Transverse colon (tissue), 4 donors: ENCODE measurements at places on chromosomes 2 and 18. TPM values are rescaled to one million over a fixed set of nuclear protein-coding genes. Genes with fewer than 3 reads are reported as not detected.

DNA sequence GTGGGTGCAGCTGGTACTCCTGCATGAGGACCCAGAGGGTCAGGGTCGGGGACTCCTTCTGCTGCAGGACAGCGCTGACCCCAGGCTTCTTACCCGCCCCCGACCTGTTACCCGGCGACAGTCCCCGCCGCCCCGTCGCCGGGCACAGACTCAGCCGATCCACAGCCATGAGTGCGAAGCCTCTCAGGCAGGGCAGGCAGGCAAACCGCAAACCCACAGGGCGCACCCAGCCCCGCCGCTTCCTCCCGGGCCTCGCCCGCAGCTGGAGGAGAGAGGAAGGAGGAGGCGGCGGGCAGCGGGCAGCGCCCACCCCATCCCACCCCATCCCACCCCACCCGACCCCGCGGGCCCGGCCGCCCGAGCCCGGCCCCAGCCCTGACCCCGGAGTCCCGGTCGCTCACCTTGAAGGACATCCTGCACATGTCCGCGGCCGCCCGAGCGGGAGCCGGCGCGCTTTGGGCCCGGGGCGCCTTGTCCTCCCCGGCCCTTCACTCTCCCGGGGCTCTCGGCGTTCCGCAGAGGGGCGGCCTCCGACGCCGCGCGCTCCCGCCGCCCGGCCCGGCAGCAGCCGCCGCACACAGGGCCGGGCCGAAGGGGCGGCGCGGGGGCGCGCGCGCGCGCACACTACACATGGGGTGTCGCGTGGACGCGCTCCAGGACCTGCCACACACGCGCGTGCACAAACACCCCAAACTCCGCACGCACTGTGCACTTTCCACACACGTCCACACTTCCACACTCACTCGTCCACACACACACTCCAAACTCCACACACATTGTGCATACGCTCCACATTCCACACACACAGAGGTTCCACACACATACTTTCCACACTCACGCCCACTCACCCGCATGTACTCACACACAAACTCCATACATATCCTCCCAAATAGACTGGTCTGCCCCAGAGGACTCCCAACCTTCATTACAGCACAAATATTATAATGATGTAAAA, at the start of gene ANKRD29:
TSS of gene ANKRD29 (minus strand) at position 603 of the 955 bp plus-strand sequence. CDS start at position 422, 181 bp downstream.
- peak; percentile 44 for DNase-seq

DNA sequence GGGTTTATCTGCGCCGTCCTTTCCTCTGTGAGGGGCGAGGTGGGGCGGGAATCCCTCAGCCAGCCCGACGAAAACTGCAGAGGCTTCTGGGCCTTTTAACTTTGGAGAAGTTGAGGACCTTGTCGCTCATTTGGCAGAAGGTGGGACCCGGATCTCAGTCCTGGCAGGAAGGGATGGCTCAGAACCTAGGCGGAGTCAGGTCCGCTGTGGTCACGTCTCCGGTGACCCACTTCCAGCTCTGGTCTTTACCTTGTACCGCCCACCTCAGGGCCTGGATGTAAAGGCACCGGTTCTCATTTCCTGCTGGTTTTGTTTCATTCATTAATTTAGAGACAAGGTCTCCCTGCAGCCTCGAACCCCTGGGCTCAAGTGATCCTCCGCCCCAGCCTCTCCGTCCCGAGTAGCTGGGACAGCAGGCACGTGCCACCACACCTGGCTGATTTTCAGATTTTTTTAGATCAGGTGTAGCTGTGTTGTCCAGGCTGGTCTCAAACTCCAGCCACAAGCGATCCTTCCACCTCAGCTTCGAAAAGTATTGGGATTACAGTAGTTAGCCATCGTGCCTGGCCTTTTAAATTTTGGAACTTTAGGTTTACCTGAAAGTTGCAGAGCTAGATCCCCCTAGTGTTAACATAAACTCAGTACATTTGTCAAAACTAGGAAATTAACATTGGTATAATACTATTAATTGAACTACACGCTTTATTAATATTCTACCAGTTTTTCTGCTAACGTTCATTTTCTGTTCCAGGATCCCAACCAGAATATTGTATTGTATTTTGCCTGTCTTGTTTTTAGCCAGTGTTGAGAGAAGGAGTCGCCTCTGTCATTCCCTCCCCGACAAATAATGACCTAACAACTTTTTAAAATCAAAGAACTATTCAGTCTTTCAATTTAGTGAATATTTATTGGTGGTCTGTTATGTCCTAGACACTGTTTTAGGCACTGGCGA, 852 bp downstream of the POLI start:
- peak; percentile 66 for DNase-seq

- no peak for DNase-seq
These were observed 250.3 kb downstream of the ERBB4 start for GRCh38 chr2:212288308-212288707.

GNAL gene
- 2.9 TPM for total RNA-seq

- no peak for DNase-seq
These were observed 110.0 kb upstream of the STPG4 start for GRCh38 chr2:47265158-47265557.

SCN7A gene
- 13.8 TPM for total RNA-seq

- DNase-seq: no peak
These were observed 623.1 kb downstream of the TSN start for GRCh38 chr2:122378521-122378920.

DNA sequence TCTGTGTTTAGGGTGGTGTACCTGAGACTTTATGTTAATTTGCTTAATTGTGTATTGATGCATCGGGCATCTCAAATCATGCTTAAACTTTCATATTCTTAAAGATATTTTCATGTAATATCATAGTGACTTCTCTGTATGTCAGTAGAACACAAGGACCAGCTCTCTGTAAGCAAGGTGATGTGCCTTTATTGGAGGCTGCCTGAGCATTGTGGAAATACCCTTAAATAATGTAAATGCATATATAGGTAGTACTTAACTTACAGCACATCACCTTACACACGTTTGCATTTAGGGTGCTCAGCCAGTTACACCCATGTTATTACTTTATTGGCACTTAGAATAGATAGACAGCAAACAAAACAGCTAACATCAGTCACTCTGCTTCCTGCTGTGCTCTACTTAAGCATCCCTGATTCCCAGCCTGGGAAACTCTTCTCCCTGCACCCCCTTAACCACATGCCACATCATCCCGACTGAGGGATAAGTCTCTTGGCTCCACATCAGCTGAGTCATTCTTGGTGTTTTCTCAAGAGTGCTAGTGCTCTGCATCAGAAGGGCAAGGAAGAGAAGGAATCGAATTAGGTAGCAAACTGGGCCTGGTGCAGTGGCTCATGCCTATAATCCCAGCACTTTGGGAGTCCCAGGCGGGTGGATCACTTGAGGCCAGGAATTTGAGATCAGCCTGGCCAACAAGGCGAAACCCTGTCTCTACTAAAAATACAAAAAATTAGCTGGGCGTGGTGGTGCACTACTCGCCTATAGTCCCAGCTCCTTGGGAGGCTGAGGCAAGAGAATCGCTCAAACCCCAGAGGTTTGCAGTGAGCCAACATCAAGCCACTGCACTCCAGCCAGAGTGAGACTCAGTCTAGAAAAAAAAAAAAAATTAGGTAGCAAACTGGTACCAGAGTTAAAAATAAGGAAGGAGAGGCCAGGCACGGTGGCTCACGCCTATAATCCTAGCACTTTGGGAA, 108.7 kb downstream of the MAP3K20 start:
- peak; percentile 35 for DNase-seq

- DNase-seq: peak; percentile 27
These were observed 429 bp downstream of the C2orf76 start for GRCh38 chr2:119366161-119366648.

DNA sequence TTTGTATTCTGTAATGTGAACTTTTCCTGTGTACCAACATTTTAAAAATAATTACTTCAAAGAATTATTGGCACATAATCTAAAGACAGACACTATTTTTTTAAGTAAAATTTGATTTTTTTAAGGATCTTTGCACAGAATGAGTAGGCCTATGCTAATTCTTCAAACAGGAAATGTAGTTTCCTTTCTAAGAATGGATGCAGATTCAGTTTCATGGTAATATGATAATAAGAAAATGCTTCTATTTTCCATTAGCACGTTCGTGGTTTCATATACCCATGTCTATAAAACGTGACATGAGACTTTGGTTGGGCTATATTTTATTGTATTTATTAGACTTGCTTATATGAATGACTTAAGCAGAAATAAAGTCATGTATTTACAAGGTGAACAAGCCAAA, 191.8 kb upstream of the RBBP8 start:
- no peak for DNase-seq

- no peak for DNase-seq
These were observed 5.1 kb upstream of the CETN1 start for GRCh38 chr18:574865-575645.

DNA sequence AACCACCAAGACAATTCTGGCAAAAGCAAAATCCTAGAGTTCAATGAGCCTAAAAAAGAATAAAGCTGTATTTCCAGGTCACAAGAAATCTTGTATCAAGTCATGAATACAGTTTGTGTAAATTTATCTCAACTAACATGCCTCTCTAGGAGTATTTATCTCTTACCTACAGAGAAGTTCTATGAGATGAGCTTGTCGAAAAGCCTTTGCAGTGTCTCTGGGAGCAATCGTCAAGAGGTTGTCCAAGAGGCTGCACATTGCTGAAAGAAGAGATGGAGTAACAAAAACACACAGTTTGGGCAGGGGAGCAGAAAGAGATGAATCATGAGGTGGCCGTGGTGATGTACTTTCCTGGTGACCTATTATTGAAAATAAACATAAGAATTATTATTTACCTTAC, 112.0 kb upstream of the CD226 start:
- DNase-seq: no peak

ASIC4 gene
- not detected for total RNA-seq

ALPI gene
- total RNA-seq: 16.0 TPM

IL1F10 gene
- not detected for total RNA-seq

DNA sequence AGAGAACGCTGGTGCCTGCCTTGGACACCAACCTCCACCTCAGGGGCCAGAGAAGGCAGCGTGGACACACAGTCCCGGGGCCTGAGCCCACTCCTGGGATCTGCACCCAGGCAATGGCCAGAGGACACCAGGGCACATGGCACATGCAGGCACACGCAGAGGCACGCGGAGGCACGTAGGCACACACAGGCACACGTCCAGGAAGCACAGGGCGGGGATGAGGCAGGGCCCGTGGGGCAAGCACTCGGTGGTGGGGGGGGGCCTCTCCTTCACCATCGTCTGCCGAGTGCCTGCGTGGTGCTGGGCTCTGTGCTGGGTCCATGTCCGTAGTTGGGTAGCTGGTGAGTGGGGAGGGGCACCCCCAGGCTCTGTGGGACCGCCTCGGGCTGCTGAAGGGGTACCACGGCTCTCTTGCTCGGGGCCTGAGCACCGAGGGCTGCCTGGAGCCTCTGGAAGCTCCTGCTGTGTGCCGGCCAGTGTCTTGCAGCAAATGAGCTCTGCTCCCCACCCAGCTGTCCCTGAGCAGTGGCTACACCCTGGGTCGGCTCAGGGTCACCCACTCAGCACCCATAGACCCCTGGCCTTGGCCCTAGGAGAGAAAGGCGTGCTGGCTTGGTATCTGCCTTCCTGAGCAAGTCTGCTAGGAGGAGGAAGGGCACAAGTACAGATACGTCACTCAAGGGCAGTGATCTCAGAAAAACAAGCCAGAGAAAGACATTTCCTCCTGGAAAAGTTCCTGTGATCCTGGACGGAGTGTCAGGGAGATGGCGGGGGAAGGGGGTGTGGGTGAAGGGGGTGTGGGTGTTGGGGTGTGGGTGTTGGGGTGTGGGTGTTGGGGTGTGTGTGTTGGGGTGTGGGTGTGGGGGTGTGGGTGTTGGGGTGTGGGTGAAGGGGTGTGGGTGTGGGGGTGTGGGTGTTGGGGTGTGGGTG, 26.4 kb downstream of the RTP5 start:
- DNase-seq: no peak

- DNase-seq: peak; percentile 32
These were observed 6.8 kb downstream of the TFPI start for GRCh38 chr2:187547353-187547979.

GRCh38 chr2:136118819-136119716, 1.1 kb upstream of the CXCR4 start:
- peak; percentile 82 for DNase-seq

GRCh38 chr2:86487062-86487461, 45.9 kb downstream of the KDM3A start:
- no peak for DNase-seq

IL36A gene
- not detected for total RNA-seq

DNA sequence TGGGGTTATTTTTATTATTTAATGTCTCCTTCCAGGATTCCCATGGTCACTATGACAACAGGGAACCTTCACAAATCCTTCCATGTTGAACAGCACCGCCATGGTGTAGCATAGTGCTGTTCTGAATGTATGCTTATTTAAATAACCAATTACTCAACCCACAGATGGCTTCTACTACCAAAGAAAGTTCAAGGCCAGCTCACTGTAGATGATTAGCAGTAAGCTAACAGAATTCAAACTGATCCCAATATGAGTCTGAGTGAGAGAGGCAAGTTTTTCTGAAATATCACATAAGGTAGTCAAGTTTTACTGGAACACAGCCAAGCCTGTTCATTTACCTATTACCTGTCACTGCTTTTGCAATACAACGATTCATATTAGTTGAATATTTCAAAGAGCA, 51.2 kb downstream of the CLASP1 start:
- DNase-seq: no peak

DNA sequence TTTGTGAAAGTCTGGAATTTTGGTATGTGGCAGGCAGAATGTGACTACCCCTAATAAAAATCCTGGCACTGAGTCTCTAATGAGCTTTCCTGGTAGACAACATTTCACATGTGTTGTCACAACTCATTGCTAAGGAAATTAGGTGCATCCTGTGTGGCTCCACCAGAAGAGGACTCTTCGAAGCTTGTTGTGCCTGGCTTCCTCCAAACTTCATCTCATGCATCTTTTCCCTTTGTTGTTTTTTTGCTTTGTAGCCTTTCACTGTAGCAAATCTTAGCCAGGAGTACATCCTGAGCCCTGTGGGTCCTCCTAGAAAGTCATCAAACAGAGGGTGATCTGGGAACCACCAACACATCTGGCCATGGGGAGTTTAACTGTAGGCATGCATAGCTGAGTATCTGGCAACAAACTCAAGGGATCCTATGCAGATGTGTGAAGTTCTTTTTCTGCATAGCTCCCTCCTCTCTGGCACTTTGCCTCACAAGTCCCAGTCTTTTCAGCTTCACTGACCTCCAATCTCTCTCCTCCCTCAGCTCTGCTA, 42.1 kb upstream of the SERTAD2 start:
- DNase-seq: no peak

- DNase-seq: no peak
These were observed 1055.1 kb downstream of the LRP1B start for GRCh38 chr2:141075753-141076152.
